ENCODE measurements at places on chromosomes 1 and 21.

DNA sequence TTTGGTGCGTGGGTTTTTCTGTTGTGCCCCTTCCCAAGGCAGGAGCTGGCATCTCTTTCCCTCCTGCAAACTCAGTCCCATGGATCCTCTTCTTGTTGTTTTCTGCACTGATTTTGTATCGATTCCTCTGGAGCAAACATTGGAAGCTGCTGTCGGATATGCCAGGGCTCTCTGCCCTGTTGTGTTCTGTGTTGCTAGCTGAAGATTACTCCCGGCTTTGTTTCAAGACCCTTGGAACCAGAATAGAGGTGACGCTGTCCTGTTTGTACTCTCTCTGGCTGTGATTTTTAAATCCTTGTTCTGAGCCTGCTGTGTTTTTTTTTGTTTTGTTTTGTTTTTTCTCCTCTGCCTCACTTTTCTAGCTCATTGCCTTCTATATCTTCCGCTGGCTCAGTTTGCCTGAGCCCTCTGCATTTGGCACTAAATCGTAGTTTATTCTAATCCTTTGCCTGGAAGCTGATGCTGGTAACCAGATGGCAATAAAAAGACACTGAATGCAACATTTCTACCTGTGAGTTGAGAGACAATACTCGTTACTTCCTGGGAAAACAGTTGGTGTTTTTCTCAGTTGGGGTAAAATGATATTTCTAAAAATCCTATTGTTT lies 67.0 kb downstream of the BACH1 start:
- DNase-seq = no peak

- no peak for DNase-seq
Observed at GRCh38 chr1:26353976-26354820, at the start of gene CRYBG2. CRYBG2 (minus strand) TSS chr1:26354130; CDS start chr1:26346657, 7,473 bp downstream.

DNA sequence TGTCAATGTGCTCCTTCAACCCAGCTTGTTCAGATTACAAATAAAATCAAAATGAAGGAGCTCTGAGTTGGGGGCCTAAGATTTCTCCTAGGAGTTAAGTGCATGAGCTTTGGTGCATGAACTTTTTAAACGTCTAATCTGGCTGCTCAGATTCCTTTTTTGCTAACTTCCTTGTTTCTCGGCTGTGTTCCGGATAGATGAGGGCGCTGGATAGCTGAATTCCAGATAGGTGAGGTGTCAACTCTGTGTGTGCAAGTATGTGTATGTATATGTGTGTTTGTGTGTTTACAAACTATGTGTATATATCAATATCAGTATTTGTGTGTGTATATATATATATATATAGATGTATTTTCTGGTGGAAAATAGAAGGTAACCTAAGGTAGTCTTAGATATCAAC lies 37.5 kb upstream of the RCAN3 start:
- no peak for DNase-seq

DNA sequence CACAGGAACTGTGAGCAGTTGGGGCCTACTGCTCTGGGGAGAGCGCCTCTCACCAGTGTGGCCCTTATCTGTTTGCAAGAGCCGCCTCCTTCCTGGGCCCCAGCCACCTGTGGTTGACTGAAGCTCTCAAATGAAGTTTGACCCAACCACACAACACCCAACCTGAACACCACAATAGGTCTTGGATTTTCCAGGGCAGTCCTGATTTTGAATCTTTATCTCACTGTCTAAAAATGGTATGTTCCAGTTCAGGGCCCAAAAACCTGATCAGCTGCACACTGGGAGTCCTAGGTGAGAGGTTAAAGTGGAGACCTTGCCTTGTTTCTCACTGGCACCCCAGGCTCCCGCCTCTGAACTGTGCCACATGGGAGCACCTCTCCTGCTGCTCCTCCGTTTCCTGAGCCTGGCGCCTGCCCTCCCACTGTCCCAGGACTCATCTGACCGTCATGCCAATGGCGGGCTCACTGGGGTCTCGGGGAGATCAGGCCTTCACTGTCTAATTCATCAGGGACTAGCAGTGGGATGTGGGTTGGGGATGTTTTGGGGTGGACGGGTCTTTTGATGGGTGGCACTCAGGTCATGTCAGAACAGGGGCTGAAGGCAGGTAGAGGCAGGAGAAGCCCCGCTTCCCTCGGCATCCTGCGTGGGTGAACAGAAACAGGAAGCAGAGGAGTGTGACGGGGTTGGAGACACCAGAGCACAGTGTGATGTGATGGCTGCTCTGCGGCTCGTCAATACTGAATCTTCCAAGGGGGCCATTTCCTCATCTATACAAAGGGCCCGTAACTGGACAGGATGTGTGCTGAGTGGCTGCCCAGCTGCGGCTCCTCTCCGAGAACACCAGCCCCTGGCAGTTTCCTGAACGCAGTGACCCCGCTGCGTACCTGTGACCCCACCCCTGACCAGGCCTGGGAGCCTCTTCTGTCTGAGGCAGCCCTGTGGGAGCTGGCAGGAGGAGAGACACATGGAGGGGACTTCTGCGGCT lies 59.6 kb upstream of the ITPKB start:
- no peak for DNase-seq

DNA sequence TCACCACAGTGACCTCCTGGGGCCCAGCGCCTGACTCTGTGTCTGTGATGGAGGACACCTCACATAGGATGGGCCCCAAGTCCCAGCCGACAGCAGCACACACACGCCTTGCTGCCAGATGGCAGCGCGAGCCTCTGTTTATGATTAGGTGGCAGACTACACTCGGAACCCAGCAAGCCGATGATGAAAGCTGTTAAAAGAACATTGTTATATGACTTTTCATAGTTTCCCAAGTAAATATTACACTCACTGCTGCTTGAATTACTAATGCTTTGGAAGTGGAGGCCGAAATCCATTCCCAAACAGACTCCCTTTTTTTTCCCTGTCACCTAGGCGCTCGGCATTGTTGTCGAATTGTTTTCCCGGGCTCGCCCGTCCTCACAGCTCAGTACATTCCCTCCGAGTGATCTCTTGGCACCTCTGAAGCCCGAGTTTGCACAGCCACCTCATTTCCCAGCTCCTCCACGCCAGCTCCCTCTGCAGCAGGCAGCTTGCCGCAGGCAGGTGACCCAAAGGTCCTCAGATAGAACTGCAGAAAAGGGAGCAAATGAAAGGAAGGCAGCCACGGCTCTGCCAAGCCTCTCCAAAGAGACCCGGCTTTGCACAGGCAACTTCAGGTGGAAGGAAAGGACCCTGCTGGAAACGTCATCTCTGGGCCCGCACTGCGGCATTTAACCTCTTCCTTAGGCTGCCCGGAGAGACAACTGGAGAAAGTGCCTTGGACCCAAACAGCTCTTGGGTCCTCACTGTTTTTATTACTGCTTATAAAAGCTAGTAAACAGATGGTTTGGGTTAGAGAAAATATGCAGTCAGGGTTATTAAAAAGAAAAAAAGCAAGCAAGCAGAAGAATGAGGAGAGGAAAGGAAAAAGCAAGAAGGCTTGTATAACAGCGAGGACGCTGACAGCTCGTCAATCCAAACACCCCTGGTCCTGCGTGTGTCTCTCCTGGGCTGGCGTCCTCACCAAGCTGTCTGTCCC lies 72.2 kb upstream of the SLC25A33 start:
- DNase-seq = no peak

- no peak for DNase-seq
Observed at GRCh38 chr1:33320619-33321165, at the start of gene A3GALT2. A3GALT2 (minus strand) TSS chr1:33321098; CDS start chr1:33321098, 0 bp downstream.

- DNase-seq = no peak
Observed at GRCh38 chr1:183804387-183804786, 533 bp upstream of the RGL1 start.

GRCh38 chr1:54403405-54403804 lies 2.8 kb downstream of the SSBP3 start:
- DNase-seq = no peak

Measured in NCI-H1930 (cell line).